ENCODE measurements at places on chromosomes 7 and 10.

GRCh38 chr7:111486472-111487142 is 75.7 kb downstream of the IMMP2L start:
- no peak for DNase-seq

DNA sequence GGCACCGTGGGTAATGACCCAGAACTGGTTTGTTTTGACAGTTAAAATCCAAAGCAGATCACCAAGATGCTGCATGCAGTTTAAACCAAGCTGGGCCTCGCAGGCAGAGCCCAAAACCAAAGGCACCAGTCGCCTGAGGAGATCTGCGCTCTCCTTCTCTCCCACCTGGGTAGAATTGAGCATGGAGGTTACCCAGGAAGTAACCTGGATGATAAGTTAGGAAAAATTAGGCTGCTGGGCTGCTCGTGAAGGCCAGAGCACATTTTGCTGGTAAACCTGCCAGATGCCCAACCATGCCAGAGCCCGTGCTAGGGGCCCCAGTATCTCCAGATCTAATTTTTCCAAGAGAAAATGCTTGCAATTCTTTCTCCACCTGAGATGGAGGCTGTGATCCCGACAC is 388.3 kb upstream of the MGMT start:
- DNase-seq: no peak

DNA sequence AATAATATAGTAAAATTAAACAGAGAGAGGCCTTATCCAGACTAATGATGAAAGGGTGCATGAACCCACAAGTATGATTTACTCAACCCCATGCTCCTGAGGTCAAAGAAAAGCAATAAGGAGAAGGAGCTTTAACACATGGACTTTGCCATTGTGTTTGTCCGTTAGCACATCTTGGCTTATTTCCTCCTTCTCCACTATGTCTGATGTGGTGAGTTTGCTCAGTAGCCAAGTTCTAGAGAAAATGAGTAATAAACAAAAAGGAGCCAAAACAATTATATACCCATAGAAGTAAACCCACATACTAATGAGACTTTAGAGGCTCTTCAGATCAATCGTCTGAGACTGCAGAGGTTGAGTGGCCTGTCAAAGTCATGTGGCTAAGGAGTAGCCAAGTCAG is 26.1 kb upstream of the ADD3 start:
- no peak for DNase-seq

DNA sequence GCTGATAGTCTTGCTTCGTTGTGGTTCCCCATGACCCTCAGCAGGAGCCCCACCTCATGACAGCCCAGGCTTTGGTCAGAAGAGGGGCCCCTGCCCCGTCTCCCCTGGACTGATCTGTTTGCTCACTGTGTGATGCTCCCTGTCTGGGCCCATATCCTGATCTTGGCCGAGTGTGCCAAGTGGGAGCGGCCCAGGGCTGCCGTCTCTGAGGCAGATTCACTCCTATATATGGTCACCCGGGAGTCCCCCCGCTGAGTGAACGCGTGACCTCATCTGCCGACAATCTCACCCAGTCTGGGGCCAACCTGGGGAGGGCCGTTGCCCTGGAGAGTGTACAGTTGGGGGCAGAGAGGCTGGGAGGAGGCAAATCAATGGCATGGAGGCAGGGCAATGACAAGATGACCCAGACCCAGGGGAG is 34.5 kb downstream of the PPIF start:
- DNase-seq: no peak

- DNase-seq: no peak
Observed at GRCh38 chr7:47785923-47786556, 162.2 kb downstream of the PKD1L1 start.

GRCh38 chr10:101446071-101446470 is 92.1 kb downstream of the BTRC start:
- DNase-seq: no peak

GRCh38 chr7:49324707-49325106 is 400.4 kb downstream of the CDC14C start:
- DNase-seq: no peak

DNA sequence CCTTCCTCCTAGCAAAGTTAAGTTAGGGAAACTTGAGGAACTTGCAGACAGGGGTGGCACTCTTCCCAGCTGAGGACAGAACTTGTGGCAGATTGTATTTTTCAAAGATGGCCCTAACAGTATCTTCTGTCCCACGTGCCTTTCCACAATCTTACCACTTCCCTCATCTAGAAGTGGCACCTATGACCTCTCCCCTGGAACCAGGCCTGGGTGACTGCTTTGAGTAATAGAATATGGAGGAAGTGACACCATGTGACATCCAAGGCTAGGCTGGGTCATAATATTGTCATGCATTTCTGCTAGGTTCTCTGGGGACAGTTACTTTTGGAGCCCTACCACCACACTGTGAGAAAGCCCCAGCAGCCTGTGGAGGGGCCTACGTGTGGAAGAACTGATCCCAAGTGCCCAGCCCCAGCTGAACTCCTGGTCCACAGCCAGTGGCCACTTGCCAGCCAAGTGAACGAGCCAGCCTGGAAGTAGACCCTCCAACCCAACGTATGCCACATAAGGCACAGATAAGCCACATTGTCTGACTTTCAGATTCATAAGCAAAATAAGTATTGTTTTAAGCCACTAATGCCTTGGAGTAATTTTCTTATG is 193.7 kb downstream of the PTPN20 start:
- no peak for DNase-seq

- no peak for DNase-seq
Observed at GRCh38 chr10:105042906-105043552, 401.9 kb downstream of the SORCS3 start.

- no peak for DNase-seq
Observed at GRCh38 chr7:74412056-74412455, 41.6 kb upstream of the GTF2IRD1 start.

Data from activated CD4-positive, alpha-beta T cell treated with anti-CD3 and anti-CD28 coated beads for 1 hour (primary cell).